H54 (cell line): ENCODE measurements at places on chromosomes 4 and X.

DNA sequence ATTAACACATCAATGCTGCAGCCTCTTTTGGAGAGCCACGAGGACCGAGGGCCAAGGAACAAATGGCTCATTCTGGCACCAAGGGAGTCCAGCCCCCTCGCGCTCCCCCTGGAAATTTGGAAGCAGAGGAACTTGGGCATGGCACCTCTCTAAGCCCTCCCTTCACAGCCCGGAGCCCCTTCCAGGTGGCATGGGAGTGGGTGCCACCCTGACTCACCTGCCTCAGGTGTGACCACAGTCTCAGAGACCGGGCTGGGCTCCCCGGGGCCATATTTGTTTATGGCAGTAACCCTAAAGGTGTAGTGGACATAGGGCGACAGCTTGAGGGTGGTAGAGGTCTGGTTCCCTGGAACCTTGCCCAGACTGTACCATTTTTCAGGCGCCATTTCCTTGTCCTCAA lies 18.8 kb downstream of the L1CAM start:
- DNase-seq = no peak

- DNase-seq = no peak
Measured at GRCh38 chr4:123649645-123650391, 253.2 kb downstream of the SPRY1 start.

DNA sequence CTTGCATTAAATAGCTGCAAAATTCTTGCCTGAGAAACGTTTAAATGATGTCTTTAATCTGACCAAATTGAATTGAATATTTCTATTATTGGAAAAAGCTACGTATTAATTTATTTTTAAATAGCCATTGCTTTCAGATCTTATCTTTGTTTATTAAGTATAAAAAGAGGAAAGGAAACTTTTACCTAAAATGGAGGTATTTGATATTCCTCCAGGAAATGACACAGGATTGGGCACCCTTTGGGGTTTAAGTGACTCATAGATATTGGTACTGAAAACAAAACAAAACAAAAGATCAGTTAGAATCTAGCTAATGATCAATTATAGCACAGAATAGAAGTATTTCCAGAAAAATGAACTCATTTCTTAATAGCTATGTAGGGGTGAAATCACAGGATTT lies 34.1 kb downstream of the PLS3 start:
- no peak for DNase-seq

- DNase-seq = no peak
Measured at GRCh38 chr4:152935143-152935542, 980 bp upstream of the FHDC1 start.

- DNase-seq = no peak
Measured at GRCh38 chr4:62243895-62244294, 1043.8 kb downstream of the ADGRL3 start.

DNA sequence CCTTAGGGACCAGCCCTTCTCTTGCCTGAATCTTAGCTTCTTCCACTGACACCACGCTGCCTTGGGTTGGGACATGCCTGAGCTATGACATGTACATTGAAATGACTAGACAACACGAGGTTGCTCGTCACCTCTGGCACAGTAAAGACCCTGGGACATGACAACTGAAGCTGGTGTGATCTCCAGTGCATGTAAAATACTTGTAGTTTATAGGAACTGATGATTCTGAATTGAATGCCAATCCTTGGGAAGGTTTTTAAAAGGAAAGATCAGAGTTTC lies 100.7 kb upstream of the PGRMC2 start:
- DNase-seq = no peak
